ENCODE measurements at places on chromosomes 1 and 21.
A peak's percentile ranks its signal among the peaks of the same experiment; 100 is the strongest.

- DNase-seq = no peak
Observed at GRCh38 chr1:204025917-204026707, 46.8 kb upstream of the SOX13 start.

DNA sequence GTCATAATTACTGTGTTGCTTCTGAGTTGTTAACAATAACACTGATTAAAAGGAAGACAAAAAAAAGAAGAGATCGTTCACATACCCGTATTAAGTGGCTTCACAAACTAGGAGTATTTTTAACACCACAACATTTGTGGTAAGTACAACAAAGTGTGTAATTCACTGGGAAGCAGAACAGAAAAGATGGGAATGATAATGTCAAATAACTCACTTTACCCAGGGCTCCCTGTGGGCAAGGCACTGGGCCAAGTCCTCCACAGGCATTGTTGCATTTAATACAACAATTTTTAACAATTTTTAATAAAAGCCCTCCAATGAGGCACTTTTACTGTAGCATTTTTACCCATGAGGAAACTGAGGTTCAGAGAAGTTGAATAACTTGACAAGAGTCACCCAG lies 385.0 kb upstream of the ST6GALNAC5 start:
- no peak for DNase-seq

DNA sequence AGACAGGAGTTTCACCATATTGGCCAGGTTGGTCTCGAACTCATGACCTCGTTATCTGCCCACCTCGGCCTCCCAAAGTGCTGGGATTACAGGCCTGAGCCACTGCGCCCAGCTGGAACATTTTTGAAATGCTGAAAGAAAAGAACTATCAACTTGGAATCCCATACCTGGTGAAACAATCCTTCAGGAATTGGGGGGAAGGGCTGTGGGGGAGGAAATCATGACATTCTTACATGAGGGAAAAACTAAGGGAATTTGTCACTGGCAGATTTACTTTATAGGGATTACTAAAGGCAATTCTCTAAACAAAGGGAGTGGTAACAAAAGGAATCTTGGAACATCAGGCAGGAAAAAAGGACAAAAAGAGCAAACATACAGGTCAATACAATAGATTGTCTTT lies 25.8 kb downstream of the NDUFS5 start:
- no peak for DNase-seq

DNA sequence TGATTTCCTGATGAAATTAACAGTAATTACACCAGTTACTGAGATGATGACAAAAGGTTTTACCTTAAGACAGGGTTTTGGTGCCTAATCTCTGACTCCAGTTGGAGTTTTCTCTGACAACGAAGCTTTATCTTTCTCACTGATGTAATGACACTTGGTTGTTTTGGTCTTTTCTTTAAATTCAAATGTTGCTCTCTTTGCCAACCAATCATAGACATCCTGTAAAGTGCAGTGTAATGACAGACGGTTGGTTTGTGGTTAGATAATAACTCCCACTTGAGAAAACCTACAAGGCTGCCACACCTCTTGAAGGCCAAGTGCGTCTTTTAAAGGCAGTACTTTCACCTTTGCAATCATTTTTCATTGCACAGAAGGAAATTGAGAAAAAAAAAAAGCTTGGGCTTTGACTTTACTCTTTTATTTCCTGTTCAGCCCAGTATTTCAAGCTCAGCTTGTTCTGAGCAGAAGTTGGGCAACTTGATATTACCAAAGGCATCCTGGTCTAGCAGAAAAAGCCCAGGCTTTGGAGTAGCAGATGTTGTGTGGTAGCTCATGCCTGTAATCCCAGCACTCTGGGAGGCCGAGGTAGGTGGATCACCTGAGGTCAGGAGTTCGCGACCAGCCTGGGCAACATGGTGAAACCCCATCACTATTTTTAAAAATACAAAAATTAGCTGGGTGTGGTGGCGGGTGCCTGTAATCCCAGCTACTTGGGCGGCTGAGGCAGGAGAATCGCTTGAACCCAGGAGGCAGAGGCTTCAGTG lies 14.9 kb downstream of the PDIK1L start:
- peak; percentile 60 for DNase-seq

DNA sequence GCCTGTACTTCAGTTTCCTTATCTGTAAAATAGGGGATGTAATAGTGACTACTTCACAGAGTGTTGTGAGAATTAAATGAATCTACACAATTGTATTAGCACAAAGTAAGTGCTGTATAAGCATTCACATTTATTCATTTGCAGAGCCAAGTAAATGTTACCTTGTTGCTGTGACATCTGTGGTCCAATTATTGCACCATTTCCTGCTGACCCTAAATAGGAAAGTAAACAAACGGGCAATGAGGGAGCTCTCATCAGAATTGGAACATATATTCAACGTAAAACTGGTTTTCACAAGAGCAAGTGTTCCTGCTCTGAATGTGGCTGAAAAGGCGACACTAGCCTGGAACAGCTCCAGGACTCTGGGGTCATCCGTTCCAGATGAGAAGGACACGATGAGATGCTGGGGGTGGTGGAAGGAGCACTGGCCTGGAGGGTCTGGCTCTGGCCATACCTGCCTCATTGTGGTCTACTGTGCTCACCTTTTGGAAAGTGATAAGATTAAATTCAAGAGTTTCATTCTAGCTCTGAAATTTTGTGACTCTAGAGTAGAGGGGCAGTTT lies 34.5 kb downstream of the PROX1 start:
- DNase-seq = no peak

DNA sequence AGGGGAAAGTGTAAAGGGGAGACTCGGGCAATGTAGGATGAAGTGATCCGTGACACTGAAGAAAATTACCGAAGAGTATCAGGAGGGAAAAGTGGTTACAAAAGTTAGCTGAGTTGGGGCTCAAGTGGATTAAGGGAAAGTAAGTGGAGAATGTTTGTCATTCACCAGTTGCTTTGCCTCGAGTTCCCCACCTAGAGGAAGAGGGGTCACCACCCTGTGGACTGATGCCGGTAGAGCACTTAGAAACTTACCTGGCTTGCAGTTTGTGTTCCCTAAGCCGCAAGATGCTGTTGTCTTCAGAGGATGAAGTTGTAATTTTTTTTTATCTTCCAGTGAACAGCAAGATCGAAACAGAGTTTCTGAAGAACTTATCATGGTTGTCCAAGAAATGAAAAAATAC lies 1.0 kb downstream of the PER3 start:
- no peak for DNase-seq

GRCh38 chr1:9078015-9078751 lies 8.7 kb upstream of the SLC2A5 start:
- DNase-seq = no peak

DNA sequence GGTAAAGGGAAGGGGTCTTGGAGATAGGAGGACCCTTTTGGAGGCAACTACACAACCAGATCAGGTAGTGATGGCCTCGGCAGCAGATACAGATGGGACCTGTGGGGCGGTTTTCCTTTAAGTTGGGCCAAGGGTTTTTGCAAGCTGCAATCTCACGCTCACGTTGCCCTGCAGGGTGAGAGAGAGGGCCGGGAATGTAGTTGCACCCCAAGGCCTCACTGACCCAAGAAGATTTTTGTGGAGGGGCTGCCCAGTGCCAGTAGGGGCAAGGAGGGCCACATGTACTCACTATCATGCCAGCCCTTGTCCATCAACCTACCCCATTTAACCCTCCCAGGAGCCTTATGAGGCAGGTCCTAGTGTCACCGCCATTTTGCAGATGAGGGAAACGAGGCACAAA lies 57.7 kb upstream of the SELENON start:
- DNase-seq = no peak

DNA sequence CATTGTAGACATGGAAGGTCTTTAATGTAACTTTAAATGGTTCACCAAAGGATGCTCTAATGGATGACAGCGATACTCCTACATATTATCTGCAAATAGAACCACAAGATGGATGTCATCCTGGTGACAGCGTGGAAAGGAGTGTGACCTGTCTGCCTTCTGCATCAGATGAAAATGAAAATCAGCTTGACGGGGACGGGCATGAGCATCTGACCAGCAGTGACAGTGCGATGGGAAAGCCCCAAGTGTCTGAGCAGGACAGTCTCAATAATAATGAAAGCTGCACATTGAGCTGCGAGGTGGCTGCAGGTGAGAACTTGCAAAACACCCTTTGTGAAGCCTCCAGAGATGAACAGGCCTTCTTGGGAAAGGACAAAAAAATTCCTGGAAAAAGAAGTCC lies 25.2 kb downstream of the CNST start:
- DNase-seq = no peak

GRCh38 chr1:225739542-225740107 lies 38.0 kb upstream of the SRP9 start:
- no peak for DNase-seq

GRCh38 chr1:206508956-206509355 lies 1.6 kb downstream of the RASSF5 start:
- DNase-seq = no peak

DNA sequence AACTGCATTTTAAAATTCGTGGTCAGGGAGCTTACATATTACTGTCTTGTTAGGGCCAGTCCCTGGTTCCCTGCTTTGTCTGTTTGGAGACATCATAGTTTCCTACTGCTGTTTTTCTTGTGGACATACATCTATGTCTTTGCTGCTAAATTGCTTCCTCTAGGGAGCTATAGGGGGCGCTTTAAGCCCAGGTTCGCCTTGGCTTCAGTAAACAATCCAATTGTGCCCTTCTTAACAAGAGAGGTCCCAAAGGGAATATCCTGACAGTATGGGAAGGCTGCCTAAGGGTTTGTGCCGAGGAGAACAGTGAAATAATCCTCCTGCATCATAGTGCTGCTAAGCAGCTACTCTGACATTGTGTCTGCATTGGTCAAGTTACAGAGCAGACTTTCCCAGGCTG lies 112.5 kb downstream of the USH2A start:
- peak; percentile 62 for DNase-seq

- no peak for DNase-seq
Observed at GRCh38 chr1:167272369-167272957, 51.8 kb downstream of the POU2F1 start.

GRCh38 chr21:29313662-29314408 lies 15.1 kb downstream of the BACH1 start:
- DNase-seq = no peak

DNA sequence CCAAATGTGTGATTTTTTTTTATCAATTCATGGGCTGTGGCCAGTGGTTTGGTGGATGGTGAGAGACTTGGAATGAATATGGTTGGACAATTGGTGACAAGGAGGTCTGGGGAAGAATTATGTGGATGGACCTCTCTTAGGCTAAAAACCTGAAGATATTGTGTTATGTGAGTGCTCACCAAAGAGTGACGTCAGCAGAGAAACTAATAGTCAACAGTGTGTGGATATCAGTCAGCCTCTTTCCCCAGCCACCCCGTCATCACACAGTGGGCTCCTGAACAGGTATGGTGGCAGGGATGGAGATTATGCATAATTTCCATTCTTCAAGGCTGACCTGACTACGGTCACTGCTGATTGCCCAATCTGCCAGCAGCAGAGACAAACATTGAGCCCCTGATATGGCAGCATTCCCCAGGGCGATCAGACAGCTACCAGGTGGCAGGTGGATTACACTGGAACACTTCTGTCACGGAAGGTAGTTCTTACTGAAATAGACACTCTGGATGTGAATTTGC lies 9.2 kb upstream of the OR2G2 start:
- DNase-seq = no peak

GRCh38 chr1:154446292-154446691 lies 41.1 kb downstream of the IL6R start:
- no peak for DNase-seq

DNA sequence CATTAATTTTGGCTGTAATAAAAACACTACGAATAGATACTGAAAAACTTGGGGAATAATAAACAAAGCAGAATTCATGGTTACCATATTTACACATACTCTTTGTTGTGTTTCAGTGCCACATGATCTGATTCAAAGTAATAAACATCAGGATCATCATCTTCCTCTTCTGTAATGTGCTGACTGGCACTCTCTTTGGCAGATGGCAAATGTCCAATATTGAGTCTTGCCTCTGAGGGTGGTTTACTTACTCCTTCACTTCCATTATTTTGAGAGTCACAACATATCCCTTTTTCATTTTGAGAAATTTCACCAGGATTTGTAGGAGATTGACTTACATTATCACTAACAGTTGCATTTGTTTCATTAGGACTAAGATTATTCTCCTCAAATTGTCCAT lies 50.7 kb downstream of the ZZZ3 start:
- no peak for DNase-seq

DNA sequence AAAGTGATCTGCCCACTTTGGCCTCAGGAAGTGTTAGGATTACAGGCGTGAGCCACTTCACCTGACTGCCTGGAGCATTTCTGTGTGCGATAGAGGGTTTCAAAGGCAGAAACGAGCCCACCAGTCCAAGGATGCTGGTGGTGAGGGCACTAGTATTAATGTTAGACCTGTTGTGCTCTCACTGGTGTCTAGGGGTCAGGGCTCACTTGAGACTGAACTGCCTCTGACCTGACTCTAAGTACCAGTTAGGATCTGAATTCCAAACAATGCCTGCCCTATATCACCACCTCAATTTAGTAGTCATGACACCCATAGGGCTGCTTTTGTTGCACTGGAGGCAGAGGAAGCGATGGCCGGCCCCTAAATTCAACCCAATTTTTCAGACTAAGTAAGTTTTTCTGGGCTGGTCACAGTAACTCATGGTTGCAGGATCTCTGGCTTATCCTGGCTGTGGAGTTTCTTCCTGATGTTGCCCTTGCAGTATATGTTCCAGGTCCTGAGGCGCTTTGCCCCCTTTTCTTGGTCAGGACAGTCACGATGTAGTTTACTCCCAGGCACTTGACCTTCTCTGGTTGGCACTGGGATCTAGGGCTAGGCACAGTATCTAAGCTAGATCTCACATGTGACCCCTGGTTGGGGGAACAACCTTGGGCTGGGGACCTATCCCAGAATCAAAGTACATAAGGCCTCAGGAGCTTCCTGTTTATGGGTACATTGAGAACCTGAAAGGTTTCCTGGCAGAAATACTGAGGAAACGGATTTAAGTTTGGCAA lies 4.5 kb downstream of the CCDC17 start:
- no peak for DNase-seq

- DNase-seq = no peak
Observed at GRCh38 chr1:94503153-94503552, 38.4 kb downstream of the F3 start.

DNA sequence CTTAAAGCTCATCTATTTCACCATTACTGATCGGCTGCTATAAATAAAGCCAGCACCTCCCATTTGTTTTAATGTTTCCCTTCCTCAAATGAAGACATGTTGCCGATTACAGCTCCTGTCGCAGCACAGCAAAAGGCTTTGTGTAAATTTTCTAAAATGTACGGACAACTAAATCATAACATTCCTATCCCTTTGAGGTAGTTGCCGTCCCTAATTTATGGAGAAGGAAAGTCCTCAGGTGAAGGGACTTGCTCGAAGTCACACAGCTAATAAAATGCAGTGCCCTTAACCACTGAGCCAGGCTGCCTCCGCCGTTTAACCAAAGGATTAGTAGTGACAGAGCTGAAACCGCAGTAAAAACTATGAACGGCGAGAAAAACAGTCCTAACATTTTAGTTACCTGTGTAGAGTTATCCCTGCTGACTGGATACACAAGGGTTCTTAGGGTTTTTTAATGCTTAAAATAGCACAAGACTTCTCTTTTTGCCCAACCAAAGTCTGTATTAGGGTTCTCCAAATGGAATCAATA lies 871 bp downstream of the PINK1 start:
- no peak for DNase-seq

- no peak for DNase-seq
Observed at GRCh38 chr1:184465489-184466146, 78.8 kb downstream of the C1orf21 start.

- DNase-seq = no peak
Observed at GRCh38 chr1:42784946-42785693, at the start of gene TMEM269. Gene TMEM269, plus strand, starts transcription at chr1:42784991. Its CDS starts 4,903 bp downstream, at chr1:42789894.

All from NCI-H2171 (cell line).